ENCODE measurements at places on chromosomes 12 and 14.

- DNase-seq: no peak
Measured at GRCh38 chr12:113432986-113433385, 10.8 kb downstream of the SDSL start.

GRCh38 chr12:124294780-124295341 is at the start of gene RFLNA:
RFLNA (plus strand) TSS chr12:124295093; CDS start chr12:124295430, 337 bp downstream.
- no peak for DNase-seq

DNA sequence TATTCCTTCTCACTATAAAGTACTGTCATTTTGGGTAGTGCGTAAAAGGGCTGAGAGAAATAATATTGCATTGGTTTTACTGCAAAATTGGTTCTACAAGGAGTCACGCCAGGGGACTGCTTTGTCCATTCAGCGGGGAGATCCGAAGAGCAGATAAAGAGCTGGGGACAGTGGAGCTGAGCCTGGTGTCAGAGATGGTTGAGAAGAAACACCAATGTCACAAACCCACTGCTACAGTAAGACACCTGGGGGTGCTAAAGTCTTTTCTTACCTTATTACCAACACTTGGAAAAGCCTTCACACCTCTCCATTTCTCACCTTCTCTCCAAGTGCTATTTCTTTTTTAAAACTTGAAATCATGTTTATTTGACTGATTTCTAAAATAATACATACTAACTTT is 14.1 kb downstream of the IL31 start:
- DNase-seq: no peak

GRCh38 chr12:71780237-71780822 is 25.7 kb downstream of the RAB21 start:
- DNase-seq: peak; percentile 39

- no peak for DNase-seq
Measured at GRCh38 chr14:34222867-34223266, 239.2 kb downstream of the SPTSSA start.

DNA sequence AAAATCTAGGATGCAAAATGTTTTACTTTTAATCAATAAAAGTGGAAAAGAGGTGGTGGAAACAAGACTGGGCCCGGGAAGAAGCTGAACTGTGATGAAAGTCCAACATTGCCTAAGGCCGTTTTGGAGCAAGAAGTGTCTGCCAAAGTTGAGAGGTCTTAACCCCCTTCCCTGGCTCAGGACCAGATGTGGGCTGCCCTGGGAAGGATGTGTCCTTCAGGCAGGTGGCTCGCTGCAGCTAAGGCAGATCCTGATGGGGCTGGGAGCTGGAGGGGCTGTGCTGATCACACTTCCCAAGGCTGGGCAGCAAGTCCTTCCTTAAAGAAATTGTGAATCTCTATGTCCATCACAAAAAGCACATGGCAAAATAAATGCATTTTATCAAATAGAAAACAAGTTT is 581.6 kb downstream of the GALC start:
- no peak for DNase-seq

DNA sequence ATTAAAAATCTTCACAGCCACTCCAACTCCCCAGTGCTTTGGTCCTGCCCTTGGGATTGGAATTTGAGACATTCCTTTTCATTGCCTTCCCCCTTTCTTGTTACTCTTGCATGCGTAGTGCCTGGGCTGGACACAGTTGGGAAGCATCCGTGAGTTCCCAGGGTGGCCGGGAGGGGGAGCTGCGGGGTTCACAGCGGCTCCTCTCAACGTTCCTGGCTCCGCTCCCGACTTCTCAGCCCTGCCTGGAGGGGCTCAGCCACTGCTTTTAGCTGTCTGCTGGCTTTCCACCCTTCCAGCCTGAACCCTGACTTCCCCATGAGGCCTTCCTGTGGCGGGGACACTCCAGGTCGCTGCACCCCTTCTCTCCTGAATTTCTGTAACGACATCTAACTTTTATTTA is 3.2 kb downstream of the TEX52 start:
- peak; percentile 41 for DNase-seq

Measured in activated CD4-positive, alpha-beta T cell treated with anti-CD3 and anti-CD28 coated beads, Interleukin-10, Interleukin-2, amounts not matched to agents 100 ng/mL and 50 ng/mL, durations not matched to agents 16 hours and 8 hours (primary cell).